ENCODE measurements at places on chromosomes 11 and 22. TPM values are rescaled to one million over a fixed set of nuclear protein-coding genes. Genes with fewer than 3 reads are reported as not detected.

- DNase-seq, result no peak
Measured at GRCh38 chr22:21587803-21588611, 20.5 kb downstream of the UBE2L3 start.

DNA sequence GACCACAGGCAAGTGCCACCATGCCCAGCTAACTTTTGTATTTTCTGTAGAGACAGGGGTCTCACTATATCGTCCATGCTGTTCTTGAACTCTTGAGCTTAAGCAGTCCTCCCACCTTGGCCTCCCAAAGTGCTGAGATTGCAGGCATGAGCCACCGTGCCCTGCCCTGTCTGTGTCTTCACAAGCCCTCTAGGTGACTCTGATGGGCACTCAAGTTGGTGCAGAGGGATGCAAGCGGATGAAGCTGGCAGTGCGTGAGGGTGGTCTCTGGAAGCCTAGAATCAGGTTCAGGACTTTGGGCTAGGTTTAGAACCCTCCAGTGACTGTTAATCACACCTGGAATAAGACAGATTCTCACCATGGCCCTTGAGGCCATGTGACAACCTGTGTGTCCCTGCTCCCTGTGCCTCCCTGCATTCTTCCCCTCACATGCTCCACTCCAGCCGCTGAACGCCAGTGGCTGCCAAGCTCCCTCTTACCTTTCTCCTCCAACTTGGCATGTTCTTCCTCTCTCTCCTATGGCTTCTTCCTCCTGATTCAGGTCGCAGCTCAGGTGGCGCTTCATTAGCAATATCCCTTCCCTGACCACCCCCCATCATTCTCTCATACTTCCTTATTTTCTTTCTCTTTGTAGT is 242.3 kb upstream of the TBCEL start:
- no peak for DNase-seq

DNA sequence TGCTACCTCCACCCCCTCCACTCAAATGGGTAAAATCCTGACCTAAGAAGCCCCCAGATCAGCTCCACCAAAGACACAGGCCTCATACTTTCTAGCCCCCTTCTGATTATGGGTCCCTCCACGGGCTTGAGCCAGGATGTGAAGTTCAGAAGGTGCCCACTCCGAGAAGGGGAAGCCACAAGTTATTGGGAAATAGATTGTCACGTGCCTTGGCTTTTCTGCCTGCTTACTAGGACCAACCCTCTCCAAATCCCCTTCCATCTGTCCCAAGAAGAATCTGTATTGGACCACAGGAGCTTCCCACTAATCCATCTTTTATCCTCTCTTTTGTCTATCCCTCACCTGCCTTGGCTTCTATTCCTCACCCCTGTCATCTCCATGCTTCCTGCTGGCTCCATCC is 3.0 kb upstream of the NRGN start:
- no peak for DNase-seq

DNA sequence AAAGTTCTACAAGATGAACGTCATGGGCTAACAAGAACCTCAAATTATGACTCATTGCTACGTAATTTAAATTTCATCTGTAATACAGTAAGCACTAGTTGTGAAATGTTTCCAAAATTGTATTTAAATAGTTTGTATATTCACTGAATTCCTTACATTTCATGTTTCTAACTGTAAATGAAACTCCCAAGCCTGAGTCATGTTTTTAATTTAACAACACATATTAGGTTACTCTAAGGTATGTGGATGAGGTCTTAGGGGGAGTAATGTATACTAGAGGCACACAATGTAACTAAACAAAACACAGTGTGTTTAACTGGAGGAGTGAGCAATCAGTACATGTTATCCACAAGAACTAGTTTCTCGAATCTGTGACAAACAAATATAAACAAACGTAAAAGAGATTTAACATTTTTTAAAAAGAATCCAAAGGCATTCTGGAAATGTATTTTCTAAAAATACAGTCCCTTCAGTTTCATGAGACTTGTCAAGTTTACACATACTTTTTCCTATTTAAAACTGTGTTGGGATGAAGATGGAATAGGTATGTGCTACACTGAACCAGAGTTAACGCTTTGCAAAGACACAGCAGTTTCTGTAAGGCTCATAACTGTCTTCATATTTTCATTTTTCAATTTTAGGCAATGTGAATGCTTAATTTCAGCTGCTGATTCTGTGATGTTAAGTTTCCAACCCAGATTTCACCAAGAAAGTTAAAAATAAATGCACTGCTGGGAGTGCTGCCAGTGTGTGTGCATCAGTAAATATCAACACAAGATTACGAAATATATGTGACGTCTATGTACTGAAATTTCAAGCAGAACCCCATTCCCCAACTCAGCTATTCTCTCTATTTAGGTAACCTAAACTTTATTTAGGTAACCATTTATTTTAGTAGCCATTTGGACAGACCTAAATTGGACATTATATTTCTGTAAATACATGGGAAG is 52.6 kb downstream of the PITPNB start:
- DNase-seq, result peak; percentile 91

MMP3 gene
- not detected for polyA plus RNA-seq

ADSL gene
- polyA plus RNA-seq, result 107 TPM

USP28 gene
- 42.6 TPM for polyA plus RNA-seq

GGTLC3 gene
- 0.20 TPM for polyA plus RNA-seq

DNA sequence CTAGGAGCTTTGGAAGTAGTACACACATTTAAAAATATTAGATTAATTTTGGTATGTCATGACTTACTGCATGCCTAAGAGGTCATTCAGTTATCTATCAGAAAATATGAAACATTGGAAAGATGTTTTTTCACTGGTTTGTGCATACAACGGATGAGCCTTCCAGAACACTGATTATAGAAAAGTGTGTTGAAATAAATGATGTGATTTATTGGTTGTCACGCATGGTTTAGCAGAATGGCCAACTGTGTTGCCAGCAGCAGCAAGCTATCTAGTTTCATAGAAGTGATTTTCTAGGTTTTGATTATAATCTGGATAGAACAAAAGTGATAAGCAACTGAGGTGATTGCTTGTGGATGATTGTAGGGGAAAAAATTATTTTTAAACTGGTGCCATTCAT is 53.6 kb downstream of the DDX10 start:
- DNase-seq, result no peak

F2 gene
- not detected for polyA plus RNA-seq

- no peak for DNase-seq
Measured at GRCh38 chr11:69442012-69442806, 39.3 kb upstream of the LINC01488 start.

GRCh38 chr22:45528046-45528445 is 25.4 kb downstream of the FBLN1 start:
- peak; percentile 73 for DNase-seq

C11orf54 gene
- 63.3 TPM for polyA plus RNA-seq

MIOX gene
- polyA plus RNA-seq, result 0.08 TPM

- no peak for DNase-seq
Measured at GRCh38 chr22:49783926-49784629, 43.6 kb downstream of the BRD1 start.

OR2AG1 gene
- 0.05 TPM for polyA plus RNA-seq

CRYBA4 gene
- not detected for polyA plus RNA-seq

RIBC2 gene
- 10.5 TPM for polyA plus RNA-seq

GRCh38 chr11:127117231-127117739 is 116.7 kb upstream of the KIRREL3 start:
- no peak for DNase-seq

MMP13 gene
- polyA plus RNA-seq, result 0.10 TPM

SCUBE1 gene
- polyA plus RNA-seq, result 3.1 TPM

- DNase-seq, result no peak
Measured at GRCh38 chr22:36267896-36268485, 15.1 kb downstream of the APOL1 start.

DNA sequence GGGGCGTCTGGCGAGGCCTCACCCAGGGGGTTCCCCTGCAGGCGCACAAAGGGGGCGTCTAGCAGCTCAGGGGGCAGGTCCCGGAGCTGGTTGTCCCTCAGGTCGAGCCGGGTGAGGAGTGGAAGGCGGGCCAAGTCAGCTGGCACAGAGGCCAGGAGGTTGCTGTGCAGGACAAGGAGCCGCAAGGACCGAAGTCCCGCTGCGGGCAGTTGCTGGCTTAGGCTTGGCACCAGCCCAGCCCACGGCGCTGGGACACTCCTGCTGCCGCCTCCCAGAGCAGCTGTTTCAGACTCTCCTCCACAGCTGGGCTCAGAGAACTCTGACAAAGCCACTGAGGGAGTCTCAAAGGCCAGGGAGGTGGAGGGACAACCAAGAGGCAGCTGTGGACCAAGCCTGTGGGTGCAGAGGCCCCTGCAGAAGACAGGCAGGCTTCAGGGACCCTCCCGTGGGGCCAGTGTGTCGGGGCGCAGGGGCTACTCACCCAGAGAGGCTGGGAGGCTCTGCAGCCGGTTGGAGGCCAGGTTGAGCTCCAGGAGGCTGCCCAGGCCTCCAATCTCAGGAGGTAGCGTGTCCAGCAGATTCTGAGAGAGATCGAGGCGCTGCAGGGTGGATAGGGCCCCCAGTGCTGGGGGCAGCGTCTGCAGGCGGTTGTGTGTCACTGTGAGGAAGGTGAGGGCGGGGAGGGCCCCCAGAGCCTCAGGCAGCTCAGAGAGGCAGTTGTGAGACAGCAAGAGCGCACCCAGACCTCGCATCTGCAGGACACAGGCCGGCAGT is 2.2 kb downstream of the PIDD1 start:
- DNase-seq, result no peak

DNA sequence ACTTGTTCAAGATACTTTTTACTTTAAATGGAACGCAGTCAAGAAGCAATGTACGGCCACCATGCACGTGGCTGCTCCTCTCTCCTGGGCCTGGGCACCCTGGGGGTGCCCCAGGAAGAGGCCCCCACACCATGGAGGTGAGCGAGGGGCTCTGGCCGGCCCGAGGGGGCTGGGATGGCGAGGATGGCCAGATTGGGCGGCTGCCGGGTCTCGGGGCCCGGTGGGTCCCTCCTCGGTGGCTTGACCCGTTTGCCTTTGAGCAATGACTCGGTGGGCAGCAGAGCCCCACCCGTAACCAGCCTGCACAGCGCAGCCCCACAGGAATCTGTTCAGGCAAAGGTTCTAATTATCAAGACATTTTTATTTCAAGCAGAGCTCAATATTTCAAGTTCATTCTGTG is 167.4 kb downstream of the BRD1 start:
- DNase-seq, result no peak

- no peak for DNase-seq
Measured at GRCh38 chr11:128570632-128571031, 16.7 kb downstream of the ETS1 start.

DNA sequence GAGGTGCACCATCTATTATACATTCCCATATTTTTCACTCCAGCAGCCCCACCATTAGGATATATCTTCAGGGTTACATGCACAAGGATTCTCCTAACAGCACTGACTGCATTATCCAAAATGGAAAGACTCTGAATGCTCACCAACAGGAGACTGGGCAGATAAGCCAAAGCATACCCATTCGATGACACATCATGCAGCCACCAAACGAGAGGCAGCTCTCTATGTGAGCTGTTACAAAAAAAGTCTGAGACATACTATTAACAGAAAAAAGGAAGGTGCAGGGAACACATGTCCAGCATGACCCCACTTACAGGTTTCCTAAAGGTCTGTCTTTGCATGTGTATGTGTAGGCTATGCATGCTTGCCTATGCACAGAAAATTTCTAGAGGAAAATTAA is 12.4 kb upstream of the SERPIND1 start:
- DNase-seq, result no peak

DNA sequence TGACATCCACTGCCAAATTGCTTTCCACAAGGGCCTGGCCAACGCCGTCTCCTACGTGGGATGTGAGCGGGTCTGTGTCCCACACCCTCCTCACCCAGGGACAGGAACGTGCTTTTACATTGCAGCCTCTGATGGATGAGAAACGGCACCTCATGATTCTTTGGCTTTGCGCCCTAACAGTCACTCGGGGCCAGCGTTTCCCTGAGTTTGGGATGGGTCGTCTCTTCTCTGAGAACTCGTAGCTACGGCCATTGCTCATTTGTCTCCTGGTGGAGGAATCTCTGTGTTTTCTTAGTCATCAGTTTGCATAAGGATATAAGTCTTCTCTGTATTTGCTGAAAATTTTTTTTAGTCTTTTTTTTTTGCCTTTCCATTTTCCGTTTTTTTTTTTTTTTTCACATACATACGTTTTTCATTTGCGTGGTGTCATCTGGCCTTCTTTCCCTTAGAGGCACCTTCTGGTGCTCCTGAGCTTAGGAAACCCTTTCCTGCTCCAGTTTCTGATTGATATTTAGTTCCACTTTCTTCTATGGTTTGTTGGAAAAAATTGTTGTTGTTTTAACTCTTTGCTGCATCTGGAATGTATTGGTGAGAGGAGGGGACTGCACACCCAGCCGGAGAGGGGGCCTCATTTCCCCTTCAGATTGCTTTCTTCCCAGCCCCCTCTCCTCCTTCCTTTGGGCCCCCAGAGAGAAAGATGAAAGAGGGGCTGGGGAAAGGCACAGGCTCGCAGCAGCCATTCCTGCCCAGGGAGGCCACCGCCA is 12.0 kb downstream of the TNNT3 start:
- DNase-seq, result no peak

GRCh38 chr22:26483043-26483438 is 542 bp downstream of the HPS4 start:
- DNase-seq, result no peak

DNA sequence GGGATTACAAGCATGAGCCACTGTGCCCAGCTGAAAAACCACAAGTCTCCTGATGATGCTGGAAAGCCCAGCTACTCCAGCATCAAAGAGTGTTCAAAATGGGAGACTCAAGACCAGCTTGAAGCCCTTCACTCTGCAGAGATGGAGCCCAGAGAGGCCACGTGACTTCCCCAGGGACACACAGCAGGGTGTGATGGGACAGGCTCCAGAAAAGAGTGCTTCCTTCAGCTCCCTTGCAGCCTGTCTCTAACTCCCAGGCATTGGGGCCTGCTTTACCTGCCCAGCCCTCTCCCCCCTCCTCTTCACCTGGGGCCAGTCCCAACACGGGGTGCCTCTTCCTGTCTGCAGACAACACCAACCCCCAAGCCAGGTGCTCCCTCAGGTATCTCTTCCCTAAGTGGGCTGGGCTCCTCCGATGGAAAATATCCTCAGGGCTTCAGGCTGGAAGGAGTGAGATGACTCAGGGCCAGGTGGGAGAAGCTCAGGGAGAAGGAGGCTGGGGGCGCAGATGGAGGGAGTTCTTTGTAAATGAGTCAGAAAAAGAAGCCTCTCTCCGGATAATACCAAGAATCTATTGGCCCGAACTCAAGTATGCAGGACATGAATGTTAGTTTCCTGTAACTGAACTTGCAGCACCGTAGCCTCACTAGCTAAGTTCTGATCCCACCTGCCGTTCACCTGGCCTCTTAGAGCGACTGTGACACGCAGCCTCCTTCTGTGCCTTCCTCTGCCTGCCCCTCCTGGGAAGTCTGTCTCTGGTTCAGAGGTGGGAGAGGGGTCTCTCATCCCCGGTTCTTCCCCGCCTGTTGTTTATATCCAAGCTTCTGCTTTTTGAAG is 326.6 kb downstream of the MN1 start:
- no peak for DNase-seq

KDM4E gene
- polyA plus RNA-seq, result 0.15 TPM

- DNase-seq, result no peak
Measured at GRCh38 chr11:64391839-64392238, 32.9 kb downstream of the RPS6KA4 start.

Measured in right lung (tissue), 10 donors.